Stimulated activated CD8-positive, alpha-beta memory T cell treated with anti-CD3 and anti-CD28 coated beads, Interleukin-7, amount 100 ng/mL, for 1 hour (primary cell): ENCODE measurements at places on chromosomes 12 and 14.

GRCh38 chr12:46260124-46260912, 8.5 kb downstream of the SLC38A1 start:
- DNase-seq, result no peak

DNA sequence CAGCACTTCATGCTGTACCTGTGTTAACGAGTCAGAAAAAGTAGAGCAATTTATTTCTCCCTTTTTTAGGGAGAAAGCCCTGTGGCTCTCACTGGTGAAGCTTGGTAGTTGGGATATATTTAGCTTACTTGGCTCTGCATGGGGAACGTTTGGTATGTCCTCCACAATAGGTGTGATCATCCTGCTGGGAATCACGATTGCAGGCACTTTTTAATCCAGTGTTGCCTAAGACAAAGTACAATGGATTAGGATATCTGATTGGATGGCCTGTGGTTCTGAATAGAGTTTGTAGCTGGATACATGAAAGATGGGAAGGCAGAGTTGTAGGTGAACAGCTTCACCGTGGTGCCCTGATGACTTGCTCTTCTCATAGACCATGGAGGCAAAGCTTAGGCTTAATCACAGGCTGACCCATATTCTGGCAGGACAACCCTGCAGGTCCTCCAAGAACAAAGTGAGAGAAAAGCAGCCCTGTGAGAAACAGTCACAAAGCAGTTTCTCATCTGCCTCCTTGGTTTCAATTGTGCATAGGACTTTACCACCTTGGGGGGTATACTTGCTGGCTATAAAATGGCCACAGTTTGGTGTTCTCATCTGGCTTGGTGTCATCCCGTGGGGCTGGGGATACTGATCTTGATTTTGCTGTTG, 7.5 kb downstream of the RESF1 start:
- no peak for DNase-seq

- peak; percentile 4 for DNase-seq
Observed at GRCh38 chr14:96362071-96362964, 823 bp downstream of the ATG2B start.

GRCh38 chr14:81009346-81009745, 53.9 kb downstream of the TSHR start:
- DNase-seq, result no peak

- no peak for DNase-seq
Observed at GRCh38 chr12:62434494-62435302, 31.9 kb upstream of the MON2 start.

DNA sequence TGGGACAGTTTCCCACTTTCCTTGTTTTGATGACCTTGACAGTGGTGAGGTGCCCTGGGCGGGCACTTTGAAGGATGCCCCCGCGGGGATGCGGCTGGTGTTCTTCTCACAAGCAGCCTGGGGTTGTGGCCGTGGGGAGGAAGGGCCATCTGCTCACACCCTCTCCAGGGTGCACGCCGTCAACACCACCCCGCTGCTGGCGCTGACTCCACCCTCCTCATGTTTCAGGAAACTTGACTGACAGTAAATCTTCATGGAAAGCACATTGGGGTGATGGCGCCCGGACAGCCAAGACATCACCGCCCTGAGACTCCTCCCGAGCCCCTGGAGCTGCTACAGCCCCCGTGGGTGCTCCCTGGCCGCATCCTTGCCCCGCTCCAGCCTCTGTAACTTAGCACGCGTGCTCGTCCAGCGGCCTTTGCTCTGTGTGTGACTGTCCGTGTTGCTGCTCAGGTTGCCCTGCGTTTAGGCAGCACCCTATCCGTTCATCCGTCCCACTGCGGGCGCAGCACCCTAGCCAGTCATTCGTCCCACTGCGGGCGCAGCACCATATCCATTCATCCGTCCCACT, 150.2 kb upstream of the C14orf180 start:
- no peak for DNase-seq

- no peak for DNase-seq
Observed at GRCh38 chr12:104928036-104928745, 29.9 kb downstream of the SLC41A2 start.

DNA sequence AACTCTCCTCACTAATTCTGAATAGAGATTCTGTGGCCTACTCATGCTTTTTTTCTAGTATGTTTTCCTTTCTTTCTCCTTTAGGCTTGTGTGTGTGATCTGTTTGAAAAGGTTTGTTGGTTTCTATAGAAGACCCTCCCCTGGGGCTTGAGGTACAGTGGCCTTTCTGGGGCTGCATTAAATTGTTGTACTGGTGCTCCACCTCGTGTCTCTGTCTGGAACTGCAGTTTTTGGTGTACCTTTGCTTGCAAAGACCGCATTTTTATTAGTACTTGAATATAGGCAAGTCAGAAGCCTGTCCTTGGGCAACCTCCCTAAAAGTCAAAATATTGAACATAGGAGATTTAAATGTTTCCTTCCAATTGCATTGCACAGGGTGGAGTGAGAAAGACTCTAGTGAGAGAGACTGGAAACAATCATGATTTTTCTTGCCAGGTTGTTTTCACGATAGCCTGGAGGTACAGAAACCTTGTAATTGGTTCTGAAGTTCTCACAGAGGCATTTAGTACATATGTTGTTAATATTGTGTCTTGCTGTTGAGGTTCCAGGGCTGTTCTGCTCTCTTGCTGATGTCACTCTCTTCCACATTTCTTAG, 39.0 kb downstream of the SLCO1B1 start:
- DNase-seq, result no peak

DNA sequence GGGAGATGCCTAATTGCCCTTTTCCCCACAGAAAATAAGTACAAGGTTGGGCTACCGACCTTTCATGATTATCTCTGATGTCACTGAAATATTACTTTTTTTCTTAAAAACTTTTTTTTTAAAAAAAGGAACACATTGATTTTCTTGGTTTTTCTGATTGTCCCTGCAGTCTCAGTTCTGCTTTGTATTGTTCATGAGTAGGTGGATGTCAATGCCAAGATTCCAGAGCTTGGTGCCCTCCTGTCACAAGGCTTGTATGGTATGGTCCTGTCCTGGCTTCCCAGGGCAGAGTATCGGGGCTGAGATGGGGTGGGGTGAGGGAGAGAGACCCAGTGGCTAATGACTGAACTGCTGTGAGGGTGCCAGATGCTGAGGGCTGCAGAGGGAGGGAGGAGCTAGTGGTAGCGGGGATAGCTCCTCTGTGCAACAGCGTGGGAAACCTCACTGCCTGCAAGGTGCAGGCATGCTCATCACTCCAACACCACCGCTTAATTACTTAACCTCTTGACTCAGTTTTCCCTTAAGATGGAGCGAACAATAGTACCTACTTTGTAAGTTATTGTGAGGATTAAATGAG, 4.4 kb upstream of the CTDSP2 start:
- DNase-seq, result no peak

DNA sequence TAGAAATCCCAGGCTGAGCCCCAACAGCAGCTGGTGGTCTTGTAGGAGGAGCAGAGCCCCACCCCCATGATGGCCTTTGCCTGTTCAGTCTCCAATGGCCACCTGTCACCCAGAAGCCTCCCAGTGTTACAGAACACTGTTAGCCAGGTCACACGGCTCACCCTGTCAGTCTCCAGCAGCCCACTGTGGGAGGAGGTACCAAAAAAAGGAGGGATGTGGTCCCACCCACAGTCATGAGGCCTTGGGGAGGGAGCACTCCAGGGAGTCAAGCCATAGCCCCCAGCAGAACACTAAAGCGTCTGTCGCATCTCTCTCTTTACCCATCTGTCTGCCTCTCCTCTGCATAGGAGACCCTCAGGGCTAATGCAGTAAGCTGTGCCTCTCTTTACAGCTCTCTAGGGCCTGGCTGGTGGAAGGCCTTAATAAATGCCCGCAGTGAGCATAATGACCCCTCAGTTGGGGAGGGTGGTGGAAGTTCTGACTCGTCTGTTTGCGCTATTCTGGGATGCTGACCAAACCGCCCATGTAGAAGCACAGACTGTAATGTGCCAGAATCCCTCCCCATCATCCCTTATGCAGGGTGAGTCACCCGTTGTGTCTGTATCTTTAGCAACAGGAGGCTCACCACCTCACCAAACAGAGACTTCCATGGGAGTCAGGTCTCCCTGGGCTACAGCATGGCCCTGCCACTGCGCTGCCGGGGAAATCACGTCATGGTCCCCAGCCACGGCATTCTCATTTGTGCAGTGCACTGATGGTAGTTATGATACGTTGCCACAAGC, 14.6 kb downstream of the C14orf132 start:
- no peak for DNase-seq
